SK-MEL-5 (cell line): ENCODE measurements at places on chromosomes 2 and 18. TPM values are rescaled to one million over a fixed set of nuclear protein-coding genes. Genes with fewer than 3 reads are reported as not detected.

The REG1B gene
- not detected in 2 replicates for total RNA-seq

The FBLN7 gene
- not detected in 2 replicates for total RNA-seq

GRCh38 chr2:44580875-44581515, 219.2 kb downstream of the CAMKMT start:
- peak; percentile 95 for DNase-seq

The SERPINB13 gene
- not detected in 2 replicates for total RNA-seq

DNA sequence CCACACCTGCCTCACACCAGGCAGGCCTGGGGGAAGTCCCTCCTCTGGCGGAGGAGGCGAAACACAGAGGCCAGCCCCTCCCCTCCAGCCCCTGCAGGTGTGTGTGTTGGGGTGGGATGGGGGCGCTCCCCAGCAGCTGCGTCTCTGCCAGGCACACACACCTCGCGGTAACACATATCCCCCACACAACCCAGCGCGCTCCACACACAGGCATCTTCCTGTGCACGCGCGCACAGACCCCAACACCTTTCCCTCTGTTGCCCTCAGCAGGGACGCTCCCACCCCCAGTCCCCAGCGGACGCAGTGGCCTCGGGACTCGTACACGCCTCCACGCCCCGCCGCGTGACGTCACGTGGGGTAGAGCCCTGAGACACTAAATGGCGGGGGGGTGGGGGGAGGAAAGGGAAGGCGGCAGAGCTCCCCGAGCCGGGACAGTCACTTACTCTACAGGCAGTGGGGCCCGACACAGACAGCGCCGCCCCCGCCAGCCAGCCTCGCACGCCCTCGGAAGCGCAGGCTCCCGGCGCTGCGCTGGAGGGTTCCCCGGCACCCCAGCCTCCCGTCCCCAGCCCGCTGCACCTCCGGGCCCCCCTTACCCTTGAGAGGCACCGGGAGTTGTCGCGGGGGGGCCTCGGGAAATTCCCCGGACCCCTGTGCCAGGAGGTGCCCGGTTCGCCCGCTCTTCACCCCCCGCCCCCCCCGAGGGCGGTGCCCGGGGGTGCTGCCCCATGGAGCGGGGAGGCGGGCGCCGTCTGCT, at the start of gene WNT10A:
Gene WNT10A, plus strand, starts transcription at position 751 of the 757 bp plus-strand sequence. CDS start 144 bp downstream, outside the sequence.
- DNase-seq: no peak

GRCh38 chr2:240687741-240688552, 3.7 kb upstream of the AQP12A start:
- DNase-seq: no peak

The ASAP2 gene
- total RNA-seq: 16.1 and 17.6 TPM in 2 replicates

DNA sequence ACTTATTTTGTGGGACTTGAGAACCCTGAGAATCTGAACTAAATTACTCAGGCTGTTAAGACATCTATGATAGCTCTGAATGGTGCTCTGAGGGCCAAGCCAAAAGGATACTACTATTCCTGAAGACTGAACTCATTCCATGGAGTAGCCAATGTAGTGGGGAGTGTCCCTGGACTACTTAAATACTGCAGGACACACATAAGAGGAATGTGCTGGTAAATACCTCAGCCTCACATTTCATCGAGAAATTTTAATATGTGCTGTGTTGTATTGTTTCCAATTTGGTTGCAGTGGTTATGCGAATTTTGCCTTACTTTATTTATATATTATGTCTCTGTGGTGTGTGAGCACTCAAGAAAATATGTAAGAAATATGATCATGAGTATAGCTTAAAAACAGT, 264.4 kb upstream of the FIGN start:
- no peak for DNase-seq

The CMPK2 gene
- 2.6 and 3.8 TPM in 2 replicates for total RNA-seq

- no peak for DNase-seq
Measured at GRCh38 chr2:98583816-98584618, 24.3 kb downstream of the COA5 start.

- DNase-seq: no peak
Measured at GRCh38 chr2:191845876-191846514, 893 bp downstream of the CAVIN2 start.

The HOXD12 gene
- 0.42 TPM in 1 of 2 replicates, not detected in the other for total RNA-seq

The AKAIN1 gene
- not detected in 2 replicates for total RNA-seq

The SPC25 gene
- total RNA-seq: 11.8 and 13.9 TPM in 2 replicates

- no peak for DNase-seq
Measured at GRCh38 chr2:45354776-45355175, 256.3 kb downstream of the SRBD1 start.

DNA sequence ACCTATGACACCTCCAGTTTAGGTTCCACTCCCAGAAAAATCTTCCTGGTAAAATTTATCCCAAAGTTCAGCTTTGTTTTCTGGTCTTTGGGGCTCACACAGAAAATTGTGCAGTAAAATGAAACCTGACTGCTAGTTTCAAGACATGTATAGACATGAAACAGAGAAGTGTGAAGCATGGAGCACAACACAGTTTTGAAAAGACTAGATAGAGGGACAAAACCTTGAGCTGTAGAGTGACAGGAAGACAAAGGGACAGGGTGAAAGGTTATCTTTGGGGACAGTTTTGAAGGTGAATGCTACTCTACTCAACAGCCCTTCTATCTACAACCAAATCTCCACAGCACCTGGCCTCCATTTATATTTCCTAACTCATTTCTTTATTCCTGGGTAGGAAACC, 352.6 kb downstream of the RBM43 start:
- no peak for DNase-seq

DNA sequence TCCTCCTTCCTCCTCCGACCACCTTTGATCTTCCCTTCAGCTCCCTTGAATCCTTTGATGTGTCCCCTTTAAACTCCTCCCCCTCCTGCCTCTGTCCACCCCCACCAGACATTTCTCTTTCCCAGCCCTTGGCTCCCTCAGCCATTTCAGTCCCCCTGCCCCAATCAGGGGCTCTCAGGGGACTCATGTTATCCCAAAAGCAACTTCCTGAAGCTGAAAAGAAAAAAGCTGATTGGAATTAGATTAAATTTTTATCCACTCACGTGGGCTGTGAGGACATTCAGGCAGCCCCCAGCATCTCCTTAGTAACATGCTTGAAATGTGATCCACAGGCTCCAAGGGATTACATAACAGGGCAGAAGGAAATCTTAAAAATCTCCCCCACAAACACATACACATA, 81.3 kb downstream of the NEURL3 start:
- no peak for DNase-seq

DNA sequence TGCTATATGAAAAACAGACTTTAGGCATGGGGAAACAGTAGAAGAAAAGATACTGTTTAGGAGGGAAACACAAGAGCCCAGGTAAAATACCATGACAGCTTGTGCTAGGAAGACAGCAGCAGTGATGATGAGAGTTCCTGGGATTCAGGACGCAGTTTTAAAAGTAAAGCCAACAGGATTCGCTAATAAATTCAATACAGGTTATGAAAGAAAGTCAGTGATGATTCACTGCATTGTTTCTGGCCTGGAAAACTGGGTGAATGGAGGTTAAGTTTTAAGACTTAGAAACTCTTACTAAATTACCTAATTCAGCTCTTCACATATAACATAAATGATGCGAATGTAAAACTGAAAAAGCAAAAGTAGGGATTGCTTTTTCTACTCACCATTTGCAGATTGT, 27.9 kb upstream of the RNU4ATAC start:
- DNase-seq: no peak

- DNase-seq: no peak
Measured at GRCh38 chr2:173271135-173271534, 83.5 kb upstream of the CDCA7 start.
